Activated gamma-delta T cell (primary cell): ENCODE measurements at places on chromosomes 12 and 14.
A peak's percentile ranks its signal among the peaks of the same experiment; 100 is the strongest.

DNA sequence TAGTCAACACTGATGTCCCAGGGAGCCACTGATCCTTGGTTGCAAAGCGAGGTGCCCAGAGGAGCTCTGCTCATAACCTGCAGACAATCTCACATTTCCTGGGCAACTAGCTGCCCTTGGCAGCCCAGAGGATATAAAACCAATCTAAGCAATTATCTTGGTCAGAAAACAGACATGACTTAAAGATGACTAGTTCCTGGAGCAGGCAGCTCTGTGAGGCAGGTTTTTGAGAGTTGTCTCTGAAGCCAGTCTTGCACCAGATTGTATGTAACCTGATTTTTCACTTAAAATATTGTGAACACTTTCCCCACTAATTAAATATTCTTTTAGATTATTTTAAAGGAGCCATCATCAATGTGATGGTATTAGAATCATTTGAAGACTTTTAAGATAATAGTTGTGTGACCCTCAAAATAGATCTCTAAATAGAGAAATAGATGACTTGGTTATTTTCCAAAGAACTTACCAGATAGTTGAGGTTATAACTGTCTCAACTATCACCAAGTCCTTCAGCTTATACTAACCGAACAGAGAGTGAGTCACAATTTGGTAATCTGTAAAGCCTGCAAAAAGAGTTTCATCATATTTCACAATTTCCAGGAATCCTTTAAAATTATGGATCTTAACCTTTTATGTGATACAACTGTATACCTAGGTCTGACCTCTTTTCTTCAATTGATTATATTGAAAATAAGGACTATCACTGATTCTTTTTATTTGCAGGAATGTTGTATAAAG, 75.9 kb downstream of the LIN7A start:
- no peak for DNase-seq

GRCh38 chr12:72282721-72283120, 10.6 kb downstream of the TRHDE start:
- DNase-seq = no peak

- no peak for DNase-seq
Measured at GRCh38 chr14:74572726-74573301, 39.2 kb downstream of the LTBP2 start.

DNA sequence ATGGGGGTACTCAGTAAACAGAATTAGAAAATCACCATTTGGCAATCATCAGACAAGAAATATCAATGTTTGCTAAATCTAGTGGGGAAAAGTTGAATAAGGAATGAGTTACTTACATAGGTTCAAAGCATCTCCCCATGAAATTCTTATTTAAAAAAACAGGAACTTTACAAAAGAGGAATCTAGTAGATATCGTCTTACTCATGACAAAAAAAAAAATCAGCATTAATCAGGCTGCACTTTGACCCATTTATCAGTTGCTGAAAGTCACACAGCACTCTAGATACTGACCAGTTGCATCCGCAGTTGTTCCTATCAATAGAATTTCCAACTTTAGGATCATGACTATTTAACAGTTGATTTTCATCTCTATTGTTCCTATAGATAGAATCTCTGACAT, 5.8 kb upstream of the DICER1 start:
- no peak for DNase-seq

DNA sequence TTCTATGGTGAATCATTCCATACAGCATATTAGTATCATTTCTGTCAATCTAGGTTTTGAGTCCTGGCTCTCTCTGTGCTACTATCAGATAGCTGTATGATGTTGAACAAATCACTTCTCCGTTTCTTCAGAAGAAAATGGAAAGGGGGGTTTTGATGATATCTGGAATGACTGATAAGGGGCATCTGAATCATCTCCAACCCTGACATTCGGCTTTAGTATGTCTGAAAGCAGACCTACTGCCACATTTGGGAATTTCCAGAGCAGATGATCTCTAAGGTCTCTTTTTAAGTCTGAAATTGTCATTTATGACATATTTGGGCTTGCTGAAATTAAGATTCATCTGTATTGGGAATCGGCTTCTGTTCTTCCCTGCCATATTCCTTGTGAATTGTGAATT, 10.1 kb downstream of the MLF2 start:
- no peak for DNase-seq

GRCh38 chr14:27236601-27237000, 638.8 kb upstream of the NOVA1 start:
- DNase-seq = no peak

- DNase-seq = no peak
Measured at GRCh38 chr12:111359231-111359913, 9.5 kb downstream of the PHETA1 start.

DNA sequence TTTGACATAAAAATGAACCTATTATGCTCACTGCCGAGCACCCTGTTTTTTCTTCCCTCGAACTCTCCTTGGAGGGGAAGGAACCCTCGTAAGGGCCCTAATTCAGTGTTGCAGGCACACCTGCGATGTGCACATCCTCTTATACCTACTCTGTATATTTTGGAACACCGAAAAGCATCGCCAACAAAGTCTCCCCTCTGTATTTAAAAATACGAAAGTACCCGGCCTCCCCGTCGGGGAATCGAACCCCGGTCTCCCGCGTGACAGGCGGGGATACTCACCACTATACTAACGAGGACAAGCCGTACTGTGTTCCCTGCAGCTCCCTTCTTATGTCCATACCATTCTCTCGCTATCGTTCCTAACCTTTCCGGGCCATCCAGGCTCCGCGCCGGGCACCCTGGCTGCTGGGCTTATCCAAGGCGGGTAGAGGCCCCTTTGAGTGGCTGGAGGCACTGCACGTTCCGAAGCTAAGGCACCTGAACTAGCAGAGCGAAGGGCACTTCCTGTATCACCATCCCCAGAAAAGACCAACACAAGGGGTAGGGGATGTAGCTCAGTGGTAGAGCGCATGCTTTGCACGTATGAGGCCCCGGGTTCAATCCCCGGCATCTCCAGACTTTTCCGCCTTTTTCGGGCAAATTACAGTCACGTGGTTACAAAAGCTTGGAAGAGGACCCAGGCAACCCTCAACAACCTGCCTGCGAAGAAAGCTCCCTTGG, 25.1 kb upstream of the UBC start:
- no peak for DNase-seq

GRCh38 chr14:24096545-24097181, 2.6 kb downstream of the PCK2 start:
- no peak for DNase-seq

GRCh38 chr12:85733221-85733840, 102.9 kb downstream of the RASSF9 start:
- DNase-seq = no peak

GRCh38 chr14:49892301-49892635, 614 bp upstream of the ARF6 start:
- no peak for DNase-seq

- DNase-seq = no peak
Measured at GRCh38 chr14:34851395-34851794, 23.8 kb downstream of the BAZ1A start.

DNA sequence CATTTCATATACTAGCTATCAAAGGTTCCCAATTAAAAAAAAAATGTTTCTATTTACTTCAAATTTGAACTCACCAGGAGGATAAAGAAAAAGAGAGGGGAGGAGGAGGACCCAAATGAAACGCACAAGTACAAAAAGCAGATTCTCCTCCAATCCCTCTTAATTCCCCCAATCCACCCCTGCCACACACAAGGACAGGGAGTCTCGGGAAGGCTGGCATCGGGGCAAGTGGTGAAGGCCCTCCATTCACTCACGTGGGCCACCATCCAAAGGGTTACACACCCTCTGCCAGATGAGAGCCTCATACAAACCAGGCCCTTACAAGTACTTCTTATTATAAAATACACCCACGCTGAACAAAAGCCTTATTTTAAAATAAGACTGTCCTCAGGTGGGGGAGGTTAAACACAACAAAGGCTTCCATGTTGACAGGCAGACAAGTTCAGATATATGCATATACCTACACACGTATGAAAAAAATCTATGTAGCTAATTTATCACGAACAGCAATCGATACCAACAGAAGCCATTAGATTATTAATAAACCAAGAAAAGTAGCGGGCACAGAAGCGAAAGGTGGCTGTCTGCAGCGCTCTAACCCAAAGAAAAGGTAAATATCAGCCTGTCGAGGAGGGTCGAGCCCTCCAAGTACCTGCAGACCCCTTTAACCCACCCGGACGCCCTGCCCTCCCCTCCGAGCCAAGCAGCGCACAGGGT, 1.5 kb downstream of the ATP2B1 start:
- no peak for DNase-seq

GRCh38 chr12:51994959-51995358, 11.8 kb upstream of the TAMALIN start:
- DNase-seq = no peak

- no peak for DNase-seq
Measured at GRCh38 chr14:77086951-77087350, 11.1 kb upstream of the CIPC start.

DNA sequence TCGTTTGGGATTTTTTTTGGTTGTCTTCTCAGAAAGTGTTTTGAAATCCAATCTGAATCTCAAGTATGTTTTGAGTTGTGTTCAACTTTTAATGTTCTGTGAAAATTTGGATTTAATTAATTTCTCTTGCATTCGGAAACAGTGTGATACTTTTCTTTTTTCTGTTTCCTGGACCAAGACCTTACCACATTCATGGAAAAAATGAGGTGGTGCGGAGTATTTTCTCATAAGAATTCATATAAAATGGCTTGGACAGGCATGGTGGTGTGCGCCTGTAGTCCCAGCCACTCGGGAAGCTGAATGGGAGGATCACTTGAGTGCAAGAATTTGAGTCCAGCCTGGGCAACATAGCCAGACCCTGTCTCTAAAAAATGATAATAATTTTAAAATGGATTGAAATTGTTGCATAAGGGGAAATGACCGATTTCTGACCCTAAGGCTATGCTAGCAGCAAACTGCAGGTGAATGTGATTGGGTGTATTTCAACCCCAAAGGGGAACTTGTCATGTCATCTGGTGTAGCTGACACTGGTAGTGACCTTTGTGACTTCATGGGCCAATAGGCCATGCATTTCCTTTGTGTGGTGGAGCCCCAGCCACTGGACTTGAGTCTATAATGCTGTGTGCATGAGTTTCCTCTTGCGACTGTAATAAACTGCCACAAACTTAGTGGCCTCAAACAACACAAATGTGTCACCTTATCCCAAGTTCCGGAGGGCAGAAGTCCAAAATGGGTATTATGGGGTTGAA, 123.5 kb upstream of the RFLNA start:
- DNase-seq = no peak

DNA sequence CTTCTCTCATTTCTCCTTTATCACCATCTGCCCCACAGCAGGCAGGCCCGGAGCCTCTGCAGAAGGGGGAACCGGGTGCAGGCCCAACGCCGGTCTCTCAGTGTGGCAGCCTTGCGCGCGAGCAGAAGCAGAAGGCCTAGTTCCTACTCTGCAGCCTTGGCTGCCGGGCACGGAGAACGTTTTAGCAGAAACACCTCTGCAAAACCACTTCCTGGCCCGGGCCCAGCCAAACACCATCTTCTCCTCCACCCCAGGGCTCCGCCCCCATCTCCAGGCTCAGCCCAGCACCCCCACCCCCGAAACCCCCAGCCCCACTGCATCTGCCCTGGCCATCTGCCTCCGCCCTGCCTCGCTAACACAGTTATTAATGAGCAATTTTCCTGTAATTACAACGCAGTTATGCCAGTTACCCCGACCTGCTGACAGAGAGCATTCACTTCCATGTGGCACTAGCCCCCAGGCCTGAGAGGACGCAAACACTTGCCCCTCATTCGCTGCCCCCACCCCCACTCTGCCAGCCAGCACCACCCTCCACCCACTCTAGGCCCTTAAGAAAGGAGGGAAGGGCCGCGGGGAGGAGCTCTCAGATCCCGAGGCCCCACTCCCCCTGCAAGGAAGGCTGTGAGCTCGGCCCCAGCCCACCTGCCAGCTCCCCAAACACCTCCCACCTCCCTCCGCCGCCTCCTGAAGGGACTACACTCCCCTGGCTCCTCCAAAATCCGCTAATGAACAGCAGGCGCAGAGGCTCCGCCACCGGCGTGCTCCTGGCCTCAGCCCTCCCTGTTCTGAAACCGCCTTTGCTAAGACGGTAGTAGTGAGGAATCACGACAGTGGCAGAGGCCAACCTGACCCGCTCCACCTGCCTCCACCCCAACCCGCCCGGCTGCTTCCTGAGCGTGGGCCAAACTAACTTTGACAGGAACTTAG, 44.7 kb upstream of the FBRSL1 start:
- peak; percentile 32 for DNase-seq

DNA sequence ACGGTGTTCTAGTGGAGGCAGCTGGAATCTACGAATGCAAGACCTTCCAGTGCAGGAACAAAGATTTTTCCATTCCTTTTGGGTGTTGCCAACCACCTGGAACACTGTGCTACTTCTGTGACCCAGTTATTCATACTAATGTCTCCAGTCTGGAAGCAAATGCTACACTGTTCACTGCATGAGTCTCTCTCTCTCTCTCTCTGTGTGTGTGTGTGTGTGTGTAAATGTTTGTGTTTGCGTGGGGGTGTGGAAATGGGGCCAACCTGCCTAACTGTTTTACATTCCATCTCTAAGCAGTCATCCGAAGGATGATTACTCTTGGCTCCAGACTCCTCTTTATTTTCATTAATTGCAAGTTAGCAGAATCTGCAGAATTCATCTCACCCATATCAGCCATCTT, 29.9 kb upstream of the YBX3 start:
- no peak for DNase-seq

GRCh38 chr12:1847411-1847810, 27.0 kb downstream of the LRTM2 start:
- no peak for DNase-seq

DNA sequence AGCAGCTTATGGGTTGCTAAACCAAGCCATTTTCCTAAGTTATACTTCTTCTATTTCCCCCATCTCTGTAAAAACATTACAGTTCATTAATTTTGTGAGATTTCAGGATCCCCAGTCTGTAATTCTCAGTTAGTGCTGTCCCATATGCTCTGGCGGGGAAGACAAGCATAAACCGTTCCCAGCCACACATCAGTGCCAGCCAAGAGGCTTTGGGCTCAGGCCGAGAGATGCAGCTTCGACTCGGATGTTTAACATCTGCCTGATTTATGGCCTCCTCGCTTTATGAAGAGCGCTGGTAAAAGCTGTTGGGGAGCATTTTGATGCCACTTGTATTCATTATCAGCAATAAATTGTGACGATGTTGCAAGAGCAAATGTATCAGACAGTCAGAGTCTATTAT, 349.1 kb upstream of the CCDC196 start:
- no peak for DNase-seq

- no peak for DNase-seq
Measured at GRCh38 chr12:111074559-111074958, 154.2 kb upstream of the MYL2 start.

DNA sequence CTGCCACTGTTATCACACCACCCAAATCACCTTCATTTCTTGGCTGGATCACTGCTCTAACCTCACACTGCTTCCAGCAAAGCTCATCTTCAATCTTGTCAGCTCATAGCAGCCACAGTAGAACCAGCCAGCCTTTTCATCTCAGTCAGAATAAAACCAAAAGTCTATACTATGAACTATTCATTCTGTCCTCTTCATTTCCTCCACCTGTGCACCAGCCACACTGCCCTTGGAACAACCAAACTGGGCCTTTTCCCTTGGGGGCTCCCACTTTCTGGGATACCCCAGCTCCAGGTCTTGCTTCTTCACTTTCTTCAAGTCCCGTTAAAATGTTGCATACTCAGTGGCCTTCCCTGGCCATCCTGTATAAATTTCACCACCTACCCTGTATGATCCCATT, 234.4 kb upstream of the DAAM1 start:
- no peak for DNase-seq
